Stimulated activated CD8-positive, alpha-beta memory T cell treated with anti-CD3 and anti-CD28 coated beads, Interleukin-2, amount 100 ng/mL, for 1 hour (primary cell): ENCODE measurements at places on chromosomes 13 and 19.

DNA sequence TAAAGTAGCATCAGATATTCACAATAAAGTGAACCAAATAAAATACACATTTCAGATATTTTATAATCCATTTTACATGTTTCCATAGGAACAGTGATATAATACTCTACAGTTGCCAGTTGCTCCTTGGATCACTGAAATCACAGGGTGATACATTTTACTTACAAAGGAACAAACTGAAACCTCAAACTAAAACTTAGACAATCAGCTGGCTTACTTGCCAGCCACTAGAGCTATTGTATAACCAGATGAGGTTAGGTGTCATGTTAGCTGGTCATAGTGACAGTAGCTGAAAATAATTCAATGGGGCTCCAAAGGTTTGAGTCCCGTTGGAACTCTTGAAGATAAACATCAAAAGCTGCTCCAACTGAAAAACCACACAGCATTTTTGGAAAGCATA, 274.6 kb downstream of the ITGBL1 start:
- DNase-seq, result no peak

GRCh38 chr13:113897966-113898365, 34.1 kb upstream of the GAS6 start:
- no peak for DNase-seq

- no peak for DNase-seq
Measured at GRCh38 chr13:69287050-69287698, 820.5 kb upstream of the ATXN8OS start.

- DNase-seq, result no peak
Measured at GRCh38 chr13:23146811-23147625, 33.8 kb upstream of the SGCG start.

DNA sequence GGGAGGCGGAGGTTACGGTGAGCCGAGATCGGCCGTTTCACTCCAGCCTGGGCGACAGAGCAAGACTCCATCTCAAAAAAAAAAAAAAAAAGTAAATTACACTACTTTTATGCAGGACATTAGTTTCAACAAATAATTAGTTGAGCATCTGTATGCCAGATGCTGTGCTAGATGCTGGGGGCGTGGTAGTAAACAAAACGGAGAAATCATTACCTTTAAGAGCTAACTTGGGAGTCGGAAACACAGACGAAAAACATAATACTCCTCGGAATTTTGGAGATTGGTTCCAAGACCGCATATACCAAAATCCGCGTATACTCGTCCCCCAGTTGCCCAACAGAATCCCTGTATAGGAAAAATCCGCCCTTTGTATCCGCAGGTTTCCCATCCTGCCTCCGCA, 1.3 kb upstream of the DUS3L start:
- DNase-seq, result no peak

GRCh38 chr13:30638301-30638700, 20.6 kb downstream of the USPL1 start:
- no peak for DNase-seq

DNA sequence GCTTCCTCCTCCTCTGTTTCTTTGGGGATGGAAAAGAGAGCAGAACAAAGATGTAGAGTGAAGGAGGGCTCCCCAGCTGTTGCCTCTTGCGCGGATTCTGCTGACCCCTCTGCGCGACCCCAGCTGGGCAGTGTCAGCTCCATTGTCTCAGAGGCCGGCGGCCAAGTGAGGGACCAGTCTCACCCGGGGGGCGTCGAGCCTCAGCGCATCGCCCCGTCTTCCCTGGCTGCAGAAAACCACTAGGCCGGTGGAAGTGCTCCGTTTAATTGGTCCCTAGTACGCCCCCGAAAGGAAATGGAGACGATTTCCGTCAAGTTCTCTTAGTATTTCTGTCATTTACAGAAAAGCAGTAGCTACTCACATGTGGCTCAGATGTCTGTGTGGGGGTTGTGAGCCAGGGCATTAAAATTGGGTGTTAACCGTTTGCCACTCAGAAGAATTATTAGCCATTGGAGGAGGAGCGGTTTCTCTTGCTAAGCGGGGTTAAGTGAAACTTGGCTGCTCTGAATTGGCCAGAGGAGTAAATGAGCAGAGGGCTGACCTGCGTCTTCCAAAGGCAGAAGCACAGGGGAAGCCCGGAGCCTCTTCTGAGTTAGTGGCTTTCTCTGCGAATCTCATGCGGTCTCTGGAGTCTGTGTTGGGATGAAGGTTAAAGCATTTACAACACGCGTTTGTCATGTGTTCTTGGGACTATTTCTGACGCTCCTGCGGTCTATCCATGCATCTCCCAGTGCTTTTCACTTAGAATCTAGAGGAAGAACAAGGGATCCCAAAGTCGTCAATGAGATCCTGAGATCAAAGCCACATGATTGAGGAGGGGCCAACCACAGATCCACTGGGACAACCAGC, 132.8 kb upstream of the MYO16 start:
- no peak for DNase-seq

- DNase-seq, result no peak
Measured at GRCh38 chr13:49615836-49616675, 12.3 kb upstream of the ARL11 start.

DNA sequence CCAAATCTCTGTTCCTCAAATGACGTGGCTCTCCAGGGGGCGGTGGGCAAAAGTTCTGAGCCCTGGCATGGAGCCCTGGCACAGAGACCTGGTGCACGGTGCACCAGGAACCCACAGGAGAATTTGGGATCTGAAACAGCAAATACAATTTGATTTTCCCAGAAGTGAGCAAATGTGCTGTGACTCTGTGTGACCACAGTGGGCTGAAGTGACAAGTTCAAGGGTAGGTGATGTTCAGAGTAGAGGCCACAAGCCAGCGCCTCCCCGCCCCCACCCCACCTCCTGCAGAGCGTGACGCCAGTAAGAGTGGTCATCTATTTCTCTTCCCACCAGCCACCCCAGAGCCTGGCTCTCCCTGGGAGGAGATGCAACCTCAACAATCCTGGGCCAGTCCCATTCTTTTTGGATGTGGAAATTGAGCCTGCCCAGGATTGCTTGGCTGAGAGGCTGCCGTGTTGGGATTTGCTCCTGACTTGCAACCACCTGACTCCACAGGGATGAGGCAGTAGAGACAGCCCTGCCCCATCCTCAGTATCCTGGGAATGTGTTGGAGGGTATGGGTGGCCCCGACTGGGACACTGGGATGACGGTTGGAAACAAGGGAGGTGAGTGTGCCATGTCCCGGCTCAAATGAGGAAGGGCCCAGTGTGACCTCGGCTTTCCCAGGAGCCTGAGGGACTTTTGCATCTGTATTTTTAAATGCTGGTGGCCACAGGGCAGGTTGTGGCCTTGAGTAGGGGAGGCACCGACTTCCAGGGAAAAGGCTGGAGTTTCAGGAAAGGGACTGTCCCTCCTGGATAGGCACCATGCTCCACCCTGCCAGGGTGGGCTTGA, 11.1 kb upstream of the BCL3 start:
- no peak for DNase-seq

DNA sequence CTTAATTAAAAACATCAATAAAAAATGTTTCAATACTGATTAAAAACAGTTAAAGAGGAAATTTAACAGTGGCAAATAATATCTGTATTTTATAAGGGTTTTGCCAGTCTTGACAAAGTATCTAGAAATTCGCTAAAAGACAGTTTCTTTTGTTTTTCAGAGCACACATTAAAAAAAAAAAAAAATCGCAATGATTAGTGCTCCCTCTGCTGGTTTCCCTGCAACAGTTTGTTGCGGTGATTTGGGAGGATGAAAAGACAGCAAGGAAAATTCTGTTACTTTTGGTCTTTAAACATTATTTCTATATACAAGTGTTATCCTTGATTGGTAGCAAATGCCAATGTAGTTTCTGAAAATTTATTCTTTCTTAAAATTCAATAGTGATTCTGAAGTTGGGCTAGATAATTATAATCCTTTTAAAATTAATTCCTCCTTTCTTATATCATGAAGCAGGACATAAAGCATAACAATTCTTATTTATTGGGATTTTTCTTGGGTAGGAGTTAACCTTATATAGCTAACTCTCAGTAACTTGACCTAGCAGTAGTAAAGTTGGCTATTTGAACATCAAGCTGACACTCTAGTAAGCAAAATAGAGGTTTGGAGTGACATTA, 23.1 kb upstream of the SPRY2 start:
- DNase-seq, result no peak

DNA sequence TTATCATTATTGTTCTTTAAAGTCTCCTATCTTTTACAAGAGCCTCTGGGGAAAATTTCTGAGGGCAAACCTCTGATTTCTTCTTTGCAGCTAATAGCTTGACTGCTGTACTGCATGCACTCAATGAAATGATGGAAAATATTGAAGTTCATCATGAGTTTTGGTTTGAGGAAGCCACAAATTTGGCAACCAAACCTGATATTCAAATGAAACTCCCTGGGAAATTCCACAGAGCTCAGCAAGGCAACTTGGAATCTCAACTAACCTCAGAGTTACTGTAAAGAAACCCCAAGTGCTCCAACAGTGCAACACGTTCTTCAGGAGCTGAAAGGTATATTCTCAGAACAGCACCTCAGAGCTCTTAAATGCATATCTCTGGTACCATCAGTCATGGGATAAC, 14.2 kb upstream of the RNF6 start:
- DNase-seq, result no peak

DNA sequence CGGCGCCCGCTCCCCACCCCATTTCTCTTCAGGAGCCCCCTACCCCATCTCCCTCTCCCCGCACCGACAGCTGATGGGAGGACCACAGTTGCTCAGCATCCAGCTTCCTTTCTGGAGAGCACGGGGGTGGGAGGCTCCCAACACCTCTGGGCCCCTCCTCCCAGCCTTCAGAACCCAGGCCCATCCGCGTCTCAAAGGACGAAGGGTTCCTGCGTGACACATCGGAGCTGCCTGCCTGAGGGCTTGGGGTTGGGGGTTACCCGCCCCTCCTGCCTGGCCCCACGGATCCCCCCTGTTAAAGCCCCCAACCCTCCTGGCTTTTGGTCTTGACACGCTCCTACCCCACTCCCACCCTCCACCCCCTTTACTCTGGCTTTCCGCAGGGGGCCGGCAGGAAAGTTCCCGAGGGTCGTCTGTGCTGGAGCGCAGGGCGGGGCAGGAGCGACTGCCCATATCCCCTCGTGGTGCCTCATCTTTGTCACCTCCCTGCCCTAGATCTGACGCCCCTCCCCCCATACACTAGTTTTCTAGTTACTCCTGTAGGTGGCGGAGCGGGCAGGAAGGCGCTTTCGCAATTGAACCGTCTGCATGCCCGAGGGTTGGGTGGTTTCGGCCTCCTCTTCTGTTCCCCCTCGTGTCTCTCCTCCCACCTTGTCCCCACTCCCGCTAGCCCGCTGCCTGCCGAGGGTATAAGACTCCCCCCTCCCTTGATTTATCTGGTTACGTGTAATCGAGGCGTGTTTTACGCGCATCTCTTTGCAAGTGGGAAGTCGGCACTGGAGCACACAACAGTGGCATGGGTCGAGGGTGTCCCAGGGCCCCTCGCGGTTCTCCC, 924 bp downstream of the TRAPPC5 start:
- peak; percentile 74 for DNase-seq

- no peak for DNase-seq
Measured at GRCh38 chr13:21079761-21080592, 18.6 kb upstream of the LATS2 start.

- no peak for DNase-seq
Measured at GRCh38 chr13:43544011-43544410, 242.8 kb downstream of the ENOX1 start.

DNA sequence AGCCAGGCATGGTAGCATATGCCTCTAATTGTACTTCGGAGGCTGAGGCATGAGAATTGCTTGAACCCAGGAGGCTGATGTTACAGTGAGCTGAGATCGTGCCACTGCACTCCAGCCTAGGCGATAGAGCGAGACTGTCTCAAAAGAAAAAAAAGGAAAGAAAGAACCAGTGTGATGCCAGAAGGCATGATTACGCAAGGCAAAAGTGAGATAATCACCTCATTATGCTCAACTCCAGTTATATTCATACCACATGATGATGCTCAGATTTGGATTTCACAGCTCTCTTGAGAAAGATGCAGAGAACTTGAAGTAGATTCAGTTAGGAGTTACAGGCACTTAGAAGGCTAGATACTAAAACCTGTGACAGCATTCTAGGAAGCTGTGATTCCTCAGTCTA, 21.8 kb downstream of the RCBTB1 start:
- no peak for DNase-seq

DNA sequence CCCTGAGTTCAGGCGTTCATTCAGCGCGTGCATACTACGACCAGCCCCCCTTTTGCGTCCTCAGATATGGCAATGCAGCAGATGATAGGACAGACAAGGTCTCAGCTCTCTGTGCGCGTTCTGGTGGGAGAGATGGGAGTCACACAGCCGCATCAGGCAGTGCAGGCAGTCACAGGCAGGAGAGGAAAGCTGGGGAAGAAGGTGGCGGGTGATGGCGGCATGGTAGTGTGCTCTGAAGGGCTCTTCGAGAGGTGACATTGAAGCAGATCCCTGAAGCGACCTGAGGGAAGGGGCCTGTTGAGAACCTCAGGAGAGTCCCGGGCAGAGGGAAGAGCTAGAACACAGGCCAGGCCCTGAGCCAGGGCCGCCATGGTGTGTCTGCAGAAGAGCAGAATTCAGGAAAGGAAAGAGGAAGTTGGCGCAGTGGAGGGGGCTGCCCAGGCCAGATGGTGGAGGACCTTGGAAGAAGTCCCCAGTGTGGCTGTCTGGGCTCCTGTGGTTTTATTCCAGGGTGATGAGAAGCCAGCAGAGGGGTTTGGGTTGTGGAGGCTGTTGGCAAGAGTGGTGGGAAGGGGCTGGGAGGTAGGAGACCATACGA, 3.5 kb downstream of the USF2 start:
- no peak for DNase-seq

GRCh38 chr19:33578697-33579096, 43.1 kb upstream of the CHST8 start:
- DNase-seq, result no peak

DNA sequence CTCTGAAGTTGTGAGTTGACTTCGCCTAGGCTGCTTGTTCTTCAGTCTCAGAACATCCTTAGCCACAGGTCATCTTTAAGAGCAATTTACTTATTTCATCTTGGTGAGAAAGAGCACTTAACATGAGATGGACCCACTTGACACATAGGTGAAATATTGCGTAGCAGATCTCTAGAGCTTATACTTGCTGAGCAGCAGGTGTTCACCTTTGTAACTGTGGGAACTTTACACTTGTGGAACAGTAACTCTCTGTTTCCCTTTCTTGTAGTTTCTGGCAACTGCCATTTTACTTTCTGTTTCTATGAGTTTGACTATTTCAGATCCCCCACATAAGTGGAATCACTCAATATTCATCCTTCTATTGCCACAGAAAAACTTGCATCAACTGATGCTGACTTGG, 95.7 kb downstream of the SLC10A2 start:
- no peak for DNase-seq

DNA sequence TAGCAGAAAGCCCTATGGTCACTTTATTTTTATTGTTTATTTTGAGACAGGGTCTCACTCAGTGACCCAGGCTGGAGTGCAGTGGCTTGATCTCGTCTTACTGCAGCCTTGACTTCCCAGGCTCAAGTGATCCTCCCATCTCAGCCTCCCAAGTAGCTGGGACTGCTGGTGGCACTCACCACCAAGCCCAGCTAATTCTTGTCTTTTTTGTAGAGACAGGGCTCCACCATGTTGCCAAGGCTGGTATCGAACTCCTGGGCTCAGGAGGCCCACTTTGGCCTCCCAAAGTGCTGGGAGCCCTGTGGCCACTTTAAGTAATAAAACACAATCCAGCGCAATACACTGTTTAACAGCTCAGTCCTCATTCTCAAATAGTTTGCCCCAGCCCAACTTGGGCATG, 69.3 kb downstream of the NUFIP1 start:
- DNase-seq, result no peak

- no peak for DNase-seq
Measured at GRCh38 chr13:30415430-30416030, 6.8 kb upstream of the UBE2L5 start.
